ENCODE measurements at places on chromosomes 5 and 9.

DNA sequence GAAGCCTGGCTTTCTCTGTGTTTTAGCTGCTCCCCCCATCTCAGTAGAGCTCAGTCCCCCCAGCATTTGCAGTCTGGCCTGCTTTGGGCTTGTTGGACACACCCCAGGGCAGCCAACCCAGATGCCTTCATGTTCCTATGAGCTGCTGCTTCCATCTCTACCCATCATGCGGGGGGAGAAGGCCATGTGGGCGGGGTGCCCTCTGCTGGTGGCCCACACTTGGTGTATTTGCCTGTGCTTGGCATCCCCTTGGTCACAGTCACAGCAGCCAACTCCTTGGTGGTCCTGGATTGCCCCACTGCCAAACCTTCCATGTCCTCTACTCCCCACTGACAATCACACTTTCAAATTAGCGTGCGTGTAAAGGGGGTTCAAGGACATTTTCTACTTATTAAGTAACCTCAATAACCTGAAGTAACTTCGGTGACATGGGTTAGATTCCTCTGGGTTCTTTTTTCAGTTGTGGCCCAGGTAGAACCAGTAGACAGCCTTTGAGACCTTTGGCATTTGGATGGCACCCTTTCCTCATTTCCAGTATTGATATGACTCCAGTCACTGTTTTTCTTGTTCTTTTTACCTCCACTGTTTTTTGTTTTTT lies 42.8 kb downstream of the SNX30 start:
- peak; percentile 45 for DNase-seq

DNA sequence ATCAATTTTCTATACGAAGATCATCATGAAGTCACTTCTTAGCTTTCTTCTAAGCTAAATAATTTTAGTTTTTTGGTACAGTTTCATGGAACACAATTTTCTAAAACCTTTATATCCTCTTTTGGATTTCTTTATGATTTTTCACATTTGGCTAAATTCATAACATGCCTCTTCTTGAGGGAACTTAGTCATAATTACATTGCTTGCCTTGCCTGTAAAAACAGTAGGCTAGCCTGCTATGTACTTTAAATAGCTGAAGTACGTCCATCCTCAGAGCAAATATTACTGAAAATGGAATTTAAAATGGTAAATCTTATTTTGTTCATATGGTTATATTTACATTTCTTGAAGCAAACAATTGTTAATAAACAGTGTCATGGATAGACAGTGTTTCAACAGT lies 225.0 kb downstream of the VPS13A start:
- no peak for DNase-seq

DNA sequence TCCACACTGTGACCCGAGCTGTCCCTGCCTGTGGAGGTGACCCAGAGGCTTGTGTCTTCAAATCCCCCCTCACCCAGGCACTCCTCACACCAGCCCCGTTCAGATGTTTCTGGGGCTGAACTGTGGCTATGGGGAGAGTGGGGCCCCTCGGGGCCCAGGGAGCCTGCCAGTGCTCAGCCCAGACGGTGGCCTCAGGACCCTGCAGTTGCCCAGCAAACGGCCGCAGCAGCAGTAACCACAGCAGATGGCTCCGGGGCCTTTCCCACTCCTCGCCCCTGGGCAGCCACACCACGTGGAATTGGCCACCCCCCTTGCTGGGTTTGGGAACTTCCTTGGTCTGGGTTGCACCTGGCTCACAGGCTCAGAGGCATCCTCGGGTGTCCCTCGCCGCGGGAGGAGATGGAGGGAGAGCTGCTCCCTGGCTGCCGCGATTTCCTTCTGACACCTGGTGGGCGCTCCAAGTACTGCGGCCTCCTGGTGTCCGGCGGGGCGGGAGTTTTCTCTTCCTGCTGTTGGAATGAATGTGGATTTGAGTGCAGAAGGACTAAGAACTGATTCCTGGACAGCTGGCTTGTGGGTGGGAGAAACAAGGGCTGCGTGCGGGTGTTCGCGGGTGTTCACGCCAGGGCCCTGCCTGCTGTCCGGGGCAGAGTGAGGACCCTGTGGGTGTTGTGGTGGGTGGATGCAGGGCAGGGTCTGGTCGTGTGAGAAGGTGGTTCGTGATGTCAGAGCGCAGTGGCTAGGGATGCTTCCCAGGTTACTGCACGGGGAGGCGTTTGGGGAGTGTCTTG lies 97.5 kb downstream of the COL5A1 start:
- DNase-seq, result peak; percentile 4

DNA sequence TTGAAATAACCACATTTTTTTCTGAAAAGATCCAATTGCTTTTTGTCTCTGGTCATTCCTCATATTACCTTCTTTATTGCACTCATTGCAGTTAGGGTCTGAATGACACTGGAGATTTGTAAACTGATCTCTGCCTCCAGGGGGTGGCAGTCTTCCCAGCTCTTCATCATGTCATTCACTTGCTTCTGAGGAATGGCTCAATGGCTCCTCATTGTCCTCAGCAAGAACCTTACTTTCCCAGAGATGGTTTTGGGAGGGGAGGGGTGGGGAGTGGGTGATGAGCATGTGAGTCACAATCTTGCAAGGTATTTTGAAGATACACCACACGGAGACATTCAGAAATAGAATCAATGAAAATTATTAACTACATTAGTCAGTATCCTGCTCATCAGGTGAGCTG lies 159.8 kb upstream of the GAS1 start:
- DNase-seq, result no peak

GRCh38 chr5:59548807-59549357 lies 344.6 kb downstream of the PDE4D start:
- peak; percentile 94 for DNase-seq

GRCh38 chr5:72273547-72273946 lies 46.5 kb downstream of the MRPS27 start:
- DNase-seq, result no peak

DNA sequence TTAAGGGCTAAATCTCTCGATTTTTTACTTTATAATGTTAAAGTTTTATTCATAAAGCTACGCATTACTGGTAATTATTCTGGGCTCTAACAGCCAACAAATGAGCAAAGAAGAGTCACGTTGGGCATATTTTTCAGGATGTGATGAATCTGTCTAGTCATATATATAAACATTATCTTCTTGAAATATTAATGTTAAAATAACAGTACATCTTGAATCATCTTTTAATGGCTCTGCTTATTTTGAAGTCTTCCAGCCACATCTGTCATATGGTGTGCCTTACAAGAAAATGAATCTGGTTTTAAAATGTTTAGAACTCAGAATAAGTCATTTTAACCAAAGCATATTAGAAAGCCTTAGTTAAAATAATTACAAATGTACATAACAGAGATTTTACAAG lies 96.9 kb downstream of the CWC27 start:
- DNase-seq, result no peak

- no peak for DNase-seq
These were observed 49.5 kb downstream of the RCL1 start for GRCh38 chr9:4842213-4842612.

- no peak for DNase-seq
These were observed 16.7 kb downstream of the GFPT2 start for GRCh38 chr5:180336234-180337020.

DNA sequence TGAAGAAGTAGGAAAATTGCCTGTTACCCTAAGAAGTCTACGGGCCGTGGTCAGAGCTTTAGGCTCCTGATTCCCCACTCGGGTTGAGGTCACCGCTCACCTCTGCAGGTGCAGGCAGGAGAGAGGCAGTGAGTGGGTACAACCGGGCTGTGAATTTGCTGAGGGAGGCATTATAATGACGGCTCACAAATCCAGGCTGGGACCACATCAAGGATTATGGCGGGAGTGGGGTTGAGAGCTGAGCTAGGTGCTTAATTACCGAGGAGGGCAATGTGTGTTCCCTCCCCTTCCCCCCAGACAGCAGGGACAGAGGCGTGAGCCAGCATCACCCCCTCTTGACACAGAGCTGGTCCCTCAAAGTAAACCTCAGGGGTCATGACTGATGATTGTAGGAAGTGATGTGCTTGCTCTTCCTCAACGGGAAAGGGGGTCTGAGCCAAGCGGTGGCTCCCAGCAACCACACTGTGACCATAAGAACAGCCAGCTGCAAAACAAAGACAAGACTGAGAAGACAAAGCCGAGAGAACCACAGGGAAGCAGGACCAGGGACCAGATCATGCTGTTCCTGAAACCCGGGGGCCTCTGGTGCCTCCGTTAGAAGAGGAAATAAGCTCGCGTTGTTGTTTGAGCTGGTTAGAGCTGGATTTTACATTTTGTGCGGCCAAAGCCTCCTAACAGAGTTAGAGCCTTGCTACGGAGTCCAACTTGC lies 77.7 kb downstream of the OLFM1 start:
- DNase-seq, result no peak

GRCh38 chr5:157972579-157972978 lies 113.6 kb upstream of the CLINT1 start:
- no peak for DNase-seq

- no peak for DNase-seq
These were observed 1192.0 kb downstream of the CDH12 start for GRCh38 chr5:21661184-21661583.

- DNase-seq, result no peak
These were observed 13.4 kb upstream of the GAPT start for GRCh38 chr5:58477760-58478376.

- no peak for DNase-seq
These were observed 8.8 kb upstream of the TENT4A start for GRCh38 chr5:6704361-6704851.

GRCh38 chr9:94157050-94157801 lies 73.0 kb downstream of the PTPDC1 start:
- DNase-seq, result peak; percentile 87

DNA sequence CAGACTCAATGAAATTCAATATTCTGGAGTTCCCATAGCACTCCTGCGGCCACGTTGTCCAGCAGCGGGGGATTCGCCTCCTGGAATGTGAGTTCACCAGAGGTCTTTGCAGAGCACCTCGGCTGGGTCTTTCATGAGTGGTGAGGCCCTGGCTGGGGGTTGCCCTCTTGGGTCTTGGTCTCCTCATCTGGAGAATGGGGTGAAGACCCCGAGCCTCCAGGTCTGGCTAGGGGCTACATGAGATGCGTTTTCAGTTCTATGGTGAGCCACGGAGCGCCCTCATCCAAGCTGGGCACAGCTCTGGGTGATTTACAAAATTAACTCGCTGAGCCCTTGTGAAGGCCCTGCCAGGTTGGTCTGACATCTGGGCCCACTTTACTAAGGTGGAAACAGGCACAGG lies 37.5 kb upstream of the RXRA start:
- DNase-seq, result no peak

- no peak for DNase-seq
These were observed 339.7 kb upstream of the CLINT1 start for GRCh38 chr5:158198636-158199035.

- DNase-seq, result peak; percentile 29
These were observed 18.2 kb downstream of the SLC22A5 start for GRCh38 chr5:132387640-132388117.

GRCh38 chr5:134594336-134594735 lies 38.3 kb downstream of the SAR1B start:
- DNase-seq, result no peak

GRCh38 chr9:72315510-72316311 lies 49.3 kb downstream of the ZFAND5 start:
- peak; percentile 60 for DNase-seq

DNA sequence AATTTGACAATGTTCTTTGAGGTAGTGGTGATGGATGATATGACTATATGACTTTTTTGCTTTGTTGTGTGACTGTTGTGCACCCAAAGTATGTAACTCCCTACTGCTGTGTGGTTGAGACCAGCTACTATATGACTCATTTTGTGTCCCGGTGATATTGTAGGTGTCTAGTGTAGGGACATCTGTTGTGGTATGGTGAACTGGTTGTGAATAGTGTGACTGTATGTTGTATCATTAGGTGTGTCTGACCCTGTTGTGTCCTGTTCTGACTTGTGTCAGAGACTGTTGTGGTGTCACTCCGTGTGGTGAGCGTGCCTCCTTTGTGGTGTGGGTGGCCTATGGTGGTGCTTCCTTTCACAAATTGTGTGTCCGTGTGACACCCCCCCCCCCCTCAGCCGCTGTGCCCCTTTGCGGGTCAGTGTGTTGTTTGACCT lies 11.2 kb upstream of the CXXC5 start:
- no peak for DNase-seq

DNA sequence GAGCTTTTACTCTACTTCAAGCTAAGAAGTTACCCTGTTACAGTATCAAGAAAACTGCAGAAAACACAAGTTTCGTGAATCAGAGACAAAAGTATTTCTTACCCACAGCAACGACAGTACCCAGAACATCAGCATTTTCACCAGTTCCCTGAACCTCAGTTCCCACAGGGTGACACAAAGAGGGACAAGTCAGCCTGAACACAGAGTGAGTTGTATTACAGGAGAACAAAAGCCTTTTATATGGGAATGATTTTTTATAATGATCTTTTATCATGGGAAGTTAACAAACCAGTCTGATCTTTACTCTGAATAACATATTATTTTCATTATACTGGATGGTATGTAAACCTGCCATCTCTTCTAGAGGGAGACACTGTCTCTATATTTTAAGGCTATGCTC lies 139.0 kb upstream of the ITGA1 start:
- DNase-seq, result no peak

- no peak for DNase-seq
These were observed 62.6 kb upstream of the IER5L start for GRCh38 chr9:129240581-129241211.

- no peak for DNase-seq
These were observed 145.7 kb upstream of the KLF4 start for GRCh38 chr9:107635101-107635802.
